ENCODE measurements at places on chromosomes 2 and 18. TPM values are rescaled to one million over a fixed set of nuclear protein-coding genes. Genes with fewer than 3 reads are reported as not detected.

GRCh38 chr2:100810603-100811145 lies 9.3 kb upstream of the NPAS2 start:
- no peak for DNase-seq
- H3K27me3 ChIP-seq: no peaks in the 10 kb centered on the region
- no peaks in the 10 kb centered on the region for H3K36me3 ChIP-seq
- H3K4me1 ChIP-seq: peaks cover 20% of the 10 kb centered on the region
- no peak overlapping the region for H3K27ac ChIP-seq

- H3K36me3 ChIP-seq: no peaks in the 10 kb centered on the region
- DNase-seq: no peak
- H3K27me3 ChIP-seq: no peaks in the 10 kb centered on the region
- H3K4me3 ChIP-seq: no peak overlapping the region
- no peak overlapping the region for H3K27ac ChIP-seq
These were observed 297.0 kb upstream of the PKDCC start for GRCh38 chr2:41750829-41751228.

GRCh38 chr2:184543832-184544231 lies 54.5 kb upstream of the ZNF804A start:
- H3K36me3 ChIP-seq: no peaks in the 10 kb centered on the region
- no peaks in the 10 kb centered on the region for H3K4me1 ChIP-seq
- no peak overlapping the region for H3K4me3 ChIP-seq
- no peaks in the 10 kb centered on the region for H3K27me3 ChIP-seq

DNA sequence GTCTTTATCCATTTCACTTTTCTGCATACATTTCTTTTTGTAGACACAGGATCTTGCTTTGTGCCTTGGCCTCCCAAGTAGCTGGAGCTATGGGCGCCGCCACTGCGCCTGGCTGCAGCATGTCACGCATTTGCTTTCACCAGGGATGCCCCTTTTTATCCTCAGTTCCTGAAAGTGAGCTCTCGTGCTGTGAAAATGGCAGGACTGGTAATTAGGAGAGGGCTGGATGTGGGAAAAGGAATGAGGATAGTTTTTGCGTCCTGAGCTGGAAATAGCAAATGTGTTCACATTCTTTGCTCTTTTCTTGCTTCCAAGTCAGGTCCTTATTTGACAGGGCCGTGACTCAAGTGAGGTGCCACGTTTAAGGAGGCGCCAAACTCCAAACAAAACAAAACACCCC lies 104.6 kb downstream of the LDLRAD4 start:
- no peak overlapping the region for H3K4me3 ChIP-seq
- H3K27ac ChIP-seq: no peak overlapping the region
- no peaks in the 10 kb centered on the region for H3K27me3 ChIP-seq
- DNase-seq: no peak
- no peaks in the 10 kb centered on the region for H3K4me1 ChIP-seq
- no peaks in the 10 kb centered on the region for H3K36me3 ChIP-seq

- H3K27ac ChIP-seq: no peak overlapping the region
- H3K4me1 ChIP-seq: no peaks in the 10 kb centered on the region
- H3K27me3 ChIP-seq: no peaks in the 10 kb centered on the region
- no peaks in the 10 kb centered on the region for H3K36me3 ChIP-seq
- H3K4me3 ChIP-seq: no peak overlapping the region
- DNase-seq: no peak
These were observed 147.8 kb downstream of the PMAIP1 start for GRCh38 chr18:60047556-60047955.

DNA sequence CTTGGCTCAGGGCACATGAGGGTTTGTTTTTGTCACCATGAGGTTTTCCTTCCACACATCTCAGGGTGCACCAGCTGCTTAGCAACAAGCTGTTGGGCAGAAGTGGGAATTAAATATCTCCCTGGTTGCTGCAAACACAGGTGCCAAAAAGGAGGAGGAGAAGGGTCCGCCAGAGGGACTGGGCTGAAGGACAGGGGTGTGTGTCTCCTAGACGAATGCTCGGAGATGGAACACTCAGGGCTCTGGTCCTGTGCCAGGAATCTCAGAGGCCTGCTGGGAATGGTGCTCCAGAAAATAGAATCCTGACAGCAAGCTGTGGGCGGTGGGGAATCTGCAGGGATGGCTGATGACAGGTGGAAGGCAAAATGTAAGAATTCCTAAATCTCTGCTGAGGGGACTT lies 94.5 kb downstream of the VSNL1 start:
- no peaks in the 10 kb centered on the region for H3K36me3 ChIP-seq
- H3K4me3 ChIP-seq: no peak overlapping the region
- H3K27me3 ChIP-seq: no peaks in the 10 kb centered on the region
- H3K27ac ChIP-seq: no peak overlapping the region
- H3K4me1 ChIP-seq: no peaks in the 10 kb centered on the region

GRCh38 chr18:79897940-79898625 lies 53.4 kb downstream of the SLC66A2 start:
- H3K4me3 ChIP-seq: no peak overlapping the region
- no peak overlapping the region for H3K27ac ChIP-seq
- H3K36me3 ChIP-seq: no peaks in the 10 kb centered on the region
- H3K27me3 ChIP-seq: no peaks in the 10 kb centered on the region
- H3K4me1 ChIP-seq: no peaks in the 10 kb centered on the region

DNA sequence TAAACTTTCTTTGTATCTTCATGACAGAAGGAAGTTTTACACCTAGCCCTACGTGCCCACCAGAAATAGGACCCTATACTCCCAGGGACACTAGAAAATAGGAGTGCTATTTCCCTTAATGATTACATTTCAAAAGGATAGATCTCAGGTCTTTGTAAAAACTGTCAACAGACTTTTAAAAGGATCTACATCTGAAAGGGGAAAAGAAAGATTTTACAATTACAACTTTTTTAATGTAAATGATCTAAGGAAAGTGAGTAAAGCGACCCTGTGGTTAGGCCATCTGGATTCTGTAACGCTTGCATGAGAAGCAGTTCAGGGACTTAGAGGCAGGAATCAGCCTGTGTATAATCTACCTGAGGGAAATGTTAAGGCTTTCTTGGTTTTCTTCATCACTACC lies 431.8 kb upstream of the MC4R start:
- no peaks in the 10 kb centered on the region for H3K36me3 ChIP-seq
- H3K27me3 ChIP-seq: no peaks in the 10 kb centered on the region
- H3K27ac ChIP-seq: no peak overlapping the region
- no peak overlapping the region for H3K4me3 ChIP-seq
- DNase-seq: no peak

GRCh38 chr2:40106061-40106460 lies 327.0 kb upstream of the THUMPD2 start:
- DNase-seq: no peak
- no peaks in the 10 kb centered on the region for H3K4me1 ChIP-seq
- H3K4me3 ChIP-seq: no peak overlapping the region
- no peaks in the 10 kb centered on the region for H3K27me3 ChIP-seq
- H3K27ac ChIP-seq: no peak overlapping the region

DNA sequence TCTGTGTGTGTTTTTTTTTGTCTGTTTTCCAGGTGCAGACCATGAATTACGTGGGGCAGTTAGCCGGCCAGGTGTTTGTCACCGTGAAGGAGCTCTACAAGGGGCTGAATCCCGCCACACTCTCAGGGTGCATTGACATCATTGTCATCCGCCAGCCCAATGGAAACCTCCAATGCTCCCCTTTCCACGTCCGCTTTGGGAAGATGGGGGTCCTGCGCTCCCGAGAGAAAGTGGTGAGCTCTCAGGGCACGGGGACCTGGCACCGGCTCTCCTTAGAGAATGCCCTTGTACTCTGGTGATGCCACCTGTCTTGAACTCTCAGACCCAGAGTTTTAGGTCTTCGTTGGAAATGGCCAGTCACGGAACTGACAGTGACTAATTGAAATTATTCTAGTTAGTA lies 19.1 kb downstream of the LPIN1 start:
- H3K27me3 ChIP-seq: no peaks in the 10 kb centered on the region
- no peak overlapping the region for H3K4me3 ChIP-seq
- no peaks in the 10 kb centered on the region for H3K36me3 ChIP-seq
- no peak for DNase-seq
- H3K4me1 ChIP-seq: peaks cover 22% of the 10 kb centered on the region

- H3K4me3 ChIP-seq: no peak overlapping the region
- peaks cover 41% of the 10 kb centered on the region for H3K4me1 ChIP-seq
- peak overlapping the region; percentile 9 for H3K27ac ChIP-seq
These were observed 58.8 kb downstream of the PARD3B start for GRCh38 chr2:204604061-204604460.

- H3K27ac ChIP-seq: no peak overlapping the region
- H3K36me3 ChIP-seq: no peaks in the 10 kb centered on the region
- no peak overlapping the region for H3K4me3 ChIP-seq
- DNase-seq: no peak
These were observed 255.1 kb upstream of the THSD7B start for GRCh38 chr2:136510244-136510643.

GRCh38 chr18:76259096-76259495 lies 235.9 kb downstream of the ZNF516 start:
- no peak overlapping the region for H3K27ac ChIP-seq
- no peaks in the 10 kb centered on the region for H3K27me3 ChIP-seq
- no peak overlapping the region for H3K4me3 ChIP-seq
- H3K4me1 ChIP-seq: peaks cover 4% of the 10 kb centered on the region
- no peak for DNase-seq

DNA sequence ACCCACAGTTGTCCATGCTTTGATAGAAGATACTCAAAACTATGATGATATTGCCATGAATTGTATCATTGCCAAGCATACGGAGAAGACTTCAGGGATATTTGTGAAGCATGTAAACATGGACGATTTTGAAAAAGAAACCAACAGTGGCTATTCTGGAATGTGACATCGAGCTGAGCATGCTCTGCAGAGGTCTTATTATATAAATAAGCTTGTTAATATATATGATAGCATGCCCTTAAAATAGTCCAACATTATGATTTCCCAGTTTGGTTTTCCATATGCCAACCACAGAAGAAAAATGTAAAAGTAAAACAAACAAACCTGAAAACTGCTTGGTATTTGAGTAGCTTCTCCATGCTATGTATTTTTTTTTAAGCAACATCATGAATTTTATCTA lies 159.1 kb downstream of the LNPK start:
- no peaks in the 10 kb centered on the region for H3K27me3 ChIP-seq
- no peak overlapping the region for H3K4me3 ChIP-seq
- no peaks in the 10 kb centered on the region for H3K4me1 ChIP-seq
- no peak overlapping the region for H3K27ac ChIP-seq
- no peak for DNase-seq

- no peaks in the 10 kb centered on the region for H3K36me3 ChIP-seq
- no peaks in the 10 kb centered on the region for H3K27me3 ChIP-seq
- DNase-seq: no peak
- no peak overlapping the region for H3K4me3 ChIP-seq
- H3K4me1 ChIP-seq: no peaks in the 10 kb centered on the region
These were observed 190.4 kb downstream of the SNTG2 start for GRCh38 chr2:1141079-1141478.

GRCh38 chr2:228426502-228427216 lies 245.2 kb upstream of the SPHKAP start:
- no peak overlapping the region for H3K27ac ChIP-seq
- H3K27me3 ChIP-seq: no peaks in the 10 kb centered on the region
- no peaks in the 10 kb centered on the region for H3K36me3 ChIP-seq
- H3K4me1 ChIP-seq: no peaks in the 10 kb centered on the region
- no peak for DNase-seq

GRCh38 chr2:152694161-152694661 lies 23.1 kb downstream of the PRPF40A start:
- H3K4me1 ChIP-seq: peaks cover 6% of the 10 kb centered on the region
- H3K4me3 ChIP-seq: peak overlapping the region; percentile 14
- H3K36me3 ChIP-seq: no peaks in the 10 kb centered on the region
- no peaks in the 10 kb centered on the region for H3K27me3 ChIP-seq
- peak overlapping the region; percentile 38 for H3K27ac ChIP-seq

GRCh38 chr18:10670856-10671255 lies 145.0 kb downstream of the NAPG start:
- no peak for DNase-seq
- no peak overlapping the region for H3K27ac ChIP-seq
- no peaks in the 10 kb centered on the region for H3K27me3 ChIP-seq
- no peaks in the 10 kb centered on the region for H3K4me1 ChIP-seq

DNA sequence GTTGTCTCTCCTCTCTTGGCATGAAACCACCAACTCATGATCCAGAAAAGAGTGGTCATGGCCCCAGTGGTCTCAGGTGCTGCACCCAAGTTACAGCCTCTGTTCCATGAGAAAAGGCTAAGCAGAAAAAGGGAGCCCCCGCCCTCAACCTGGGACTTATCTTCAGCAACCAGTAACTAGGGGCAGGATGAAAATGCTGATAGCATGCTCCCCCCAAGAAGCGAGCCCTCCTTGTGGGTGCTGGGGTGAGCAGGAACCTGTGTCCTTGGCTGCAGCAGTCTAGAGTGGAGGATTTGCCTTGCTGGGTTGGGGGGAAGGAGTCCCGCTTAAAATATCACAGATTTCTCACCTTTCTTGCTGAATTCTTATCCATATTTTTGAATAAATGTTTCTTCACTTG lies 490.0 kb downstream of the SUCLG1 start:
- DNase-seq: no peak
- no peaks in the 10 kb centered on the region for H3K36me3 ChIP-seq
- no peaks in the 10 kb centered on the region for H3K27me3 ChIP-seq
- no peak overlapping the region for H3K27ac ChIP-seq
- H3K4me1 ChIP-seq: no peaks in the 10 kb centered on the region

- no peaks in the 10 kb centered on the region for H3K27me3 ChIP-seq
- no peak overlapping the region for H3K4me3 ChIP-seq
- H3K4me1 ChIP-seq: peaks cover 74% of the 10 kb centered on the region
- H3K27ac ChIP-seq: peak overlapping the region; percentile 77
- no peaks in the 10 kb centered on the region for H3K36me3 ChIP-seq
These were observed 95.6 kb downstream of the HDAC4 start for GRCh38 chr2:239305222-239305575.

DNA sequence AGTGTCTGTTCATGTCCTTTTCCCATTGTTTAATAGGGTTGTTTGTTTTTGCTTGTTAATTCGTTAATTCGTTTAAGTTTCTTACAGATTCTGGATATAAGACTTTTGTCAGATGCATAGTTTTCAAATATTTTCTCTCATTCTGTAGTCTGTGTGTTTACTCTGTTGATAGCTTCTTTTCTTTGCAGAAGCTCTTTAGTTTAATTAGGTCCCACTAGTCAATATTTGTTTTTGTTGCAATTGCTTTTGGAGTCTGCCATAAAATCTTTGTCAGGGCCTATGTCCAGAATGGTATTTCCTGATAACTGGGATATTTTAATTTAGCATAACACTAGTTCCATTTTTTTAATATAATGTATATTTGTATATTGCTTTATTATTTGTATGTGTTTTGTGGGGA lies 1380.1 kb downstream of the SUCLG1 start:
- no peaks in the 10 kb centered on the region for H3K36me3 ChIP-seq
- peaks cover 8% of the 10 kb centered on the region for H3K4me1 ChIP-seq
- no peaks in the 10 kb centered on the region for H3K27me3 ChIP-seq
- H3K27ac ChIP-seq: no peak overlapping the region
- no peak overlapping the region for H3K4me3 ChIP-seq
- DNase-seq: no peak

Gene OSBPL1A
- total RNA-seq: 80.0 TPM

Gene NGEF
- 46.1 TPM for total RNA-seq

Gene MC4R
- total RNA-seq: not detected

Gene TRIM54
- total RNA-seq: 1.9 TPM

Gene FEV
- total RNA-seq: 1.9 TPM

Gene IL37
- total RNA-seq: 1.1 TPM

Gene CNDP1
- not detected for total RNA-seq

Gene MARCHF4
- 0.14 TPM for total RNA-seq

Gene DSG4
- not detected for total RNA-seq

Gene CHPF
- 58.2 TPM for total RNA-seq
